ENCODE measurements at places on chromosomes 2 and 18. TPM values are rescaled to one million over a fixed set of nuclear protein-coding genes. Genes with fewer than 3 reads are reported as not detected.

DNA sequence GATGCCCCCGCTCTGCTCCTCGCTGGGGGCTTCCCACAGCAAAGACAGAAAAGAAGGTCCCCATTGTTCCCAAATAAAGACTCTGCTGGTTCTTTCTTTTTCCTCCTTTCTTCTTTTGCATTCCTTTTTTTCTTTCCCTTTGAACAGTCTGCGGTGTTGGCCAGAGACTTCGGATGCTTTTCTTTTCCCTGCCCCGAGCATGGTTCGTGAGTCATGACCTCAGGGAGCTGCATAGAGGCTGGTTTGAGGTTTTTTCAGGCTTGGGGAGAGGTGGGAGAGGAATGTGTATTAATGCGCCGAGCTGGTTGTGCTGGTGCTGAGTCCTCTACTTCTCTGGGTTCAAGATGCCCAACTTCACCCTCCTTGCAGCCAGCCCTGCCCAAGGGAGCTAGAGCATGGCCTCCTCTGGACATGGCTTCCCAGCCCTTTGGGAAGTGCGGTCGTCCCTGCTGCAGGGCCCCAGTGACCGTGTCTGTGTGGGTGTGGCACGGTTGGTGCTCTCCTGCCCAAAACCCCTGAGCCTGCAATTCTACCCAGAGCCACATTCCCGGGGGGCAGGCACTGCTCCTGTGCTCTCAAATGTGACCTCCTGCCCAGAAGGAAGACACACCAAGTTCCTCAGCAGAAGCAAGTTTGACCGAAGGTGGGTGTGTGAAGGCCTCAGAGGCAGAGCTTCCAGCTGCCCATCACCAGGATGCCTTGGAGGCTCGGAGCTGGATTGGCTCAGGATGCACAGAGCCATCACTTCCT is 9.0 kb upstream of the ARHGEF4 start:
- DNase-seq, result no peak

- no peak for DNase-seq
Measured at GRCh38 chr2:11752906-11753305, 6.5 kb downstream of the LPIN1 start.

GRCh38 chr2:189168856-189169499 is 10.6 kb downstream of the COL5A2 start:
- peak; percentile 61 for DNase-seq

DNA sequence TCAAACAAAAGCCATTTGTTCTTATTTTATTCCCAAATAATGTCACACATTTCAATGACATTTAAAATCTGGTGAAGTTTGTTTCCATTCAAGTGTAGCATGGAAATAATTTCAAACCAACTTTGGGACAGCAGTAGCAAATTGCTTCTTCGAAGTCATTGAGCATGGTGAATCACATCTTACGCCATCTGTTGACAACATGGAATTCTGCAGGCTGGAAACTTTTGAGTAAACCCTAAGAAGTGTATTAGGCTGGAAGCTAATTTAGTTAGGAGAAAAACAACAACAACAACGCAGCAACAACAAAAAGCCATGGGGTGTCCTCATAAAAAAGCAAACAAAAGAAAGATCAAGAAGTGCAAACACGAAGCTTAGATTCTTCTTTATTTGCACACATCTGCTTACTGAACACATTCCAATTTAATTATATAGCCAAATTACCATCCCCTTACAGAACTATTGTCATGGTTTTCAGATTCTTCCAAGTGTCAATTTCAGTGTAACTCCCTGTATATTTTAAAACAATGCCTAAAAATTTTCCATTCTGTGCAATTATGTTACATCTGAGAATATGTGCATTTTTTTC is 659.0 kb upstream of the CDH7 start:
- peak; percentile 18 for DNase-seq

GRCh38 chr2:76270096-76270710 is 559.5 kb upstream of the GCFC2 start:
- DNase-seq, result no peak

- DNase-seq, result no peak
Measured at GRCh38 chr2:37630776-37631175, 40.7 kb downstream of the CDC42EP3 start.

- no peak for DNase-seq
Measured at GRCh38 chr18:80112624-80113248, 3.7 kb downstream of the ADNP2 start.

- DNase-seq, result no peak
Measured at GRCh38 chr18:47606526-47606925, 323.9 kb downstream of the SMAD2 start.

DNA sequence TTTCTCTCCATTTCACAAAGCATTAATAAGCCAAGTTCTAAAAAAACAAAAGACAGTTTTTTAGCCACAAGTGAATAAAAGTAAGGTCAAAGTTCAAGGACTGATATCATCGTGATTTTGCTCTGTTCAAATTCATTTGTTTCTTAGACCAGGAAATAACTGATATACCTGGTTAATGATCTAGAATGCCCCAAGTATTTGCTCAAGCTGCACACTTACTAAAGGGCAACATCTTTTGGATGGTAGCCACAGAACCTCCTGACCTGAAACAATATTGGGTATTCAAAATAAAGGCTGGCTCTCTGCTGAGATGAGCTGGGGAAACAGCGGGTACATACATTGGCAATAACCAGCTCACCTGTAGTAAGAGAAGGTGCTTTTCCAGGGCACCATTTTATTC is 314.7 kb upstream of the LYPD1 start:
- no peak for DNase-seq

- no peak for DNase-seq
Measured at GRCh38 chr2:32627441-32627813, 423 bp upstream of the TTC27 start.

DNA sequence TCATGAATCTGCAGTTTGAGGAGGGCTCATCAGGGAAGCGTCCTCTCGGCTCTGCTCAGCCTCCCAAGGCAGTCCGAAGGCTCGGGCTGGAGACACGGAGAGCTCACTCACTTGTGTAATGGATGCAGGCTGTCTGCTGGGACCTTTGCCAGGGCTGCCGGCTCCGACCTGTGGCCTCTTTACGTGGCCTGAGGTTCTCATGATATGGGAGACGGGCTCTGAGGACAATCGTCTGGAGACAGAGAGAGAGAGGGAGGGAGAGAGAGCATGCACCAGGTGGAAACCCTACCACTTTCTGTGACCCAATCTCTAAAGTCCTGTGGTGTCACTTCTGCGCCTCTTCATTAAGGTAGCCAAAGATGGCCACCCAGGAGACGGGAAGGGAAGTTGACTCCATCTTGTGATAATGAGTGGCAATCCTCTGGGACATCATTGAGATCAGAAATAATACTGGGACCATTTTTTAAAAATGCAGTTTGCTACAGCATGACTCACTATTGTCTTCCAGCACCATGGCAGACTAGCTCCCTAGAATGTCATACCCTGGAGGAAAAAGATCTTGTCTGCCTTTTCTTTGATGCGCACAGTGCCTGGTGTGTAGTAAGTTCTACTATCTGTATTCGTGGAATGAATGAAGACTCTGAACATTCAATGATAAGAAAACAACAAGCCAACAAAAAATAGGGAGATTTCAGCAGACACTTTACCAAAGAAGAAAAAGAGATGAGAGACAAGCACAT is 60.2 kb downstream of the CD8B2 start:
- DNase-seq, result no peak

DNA sequence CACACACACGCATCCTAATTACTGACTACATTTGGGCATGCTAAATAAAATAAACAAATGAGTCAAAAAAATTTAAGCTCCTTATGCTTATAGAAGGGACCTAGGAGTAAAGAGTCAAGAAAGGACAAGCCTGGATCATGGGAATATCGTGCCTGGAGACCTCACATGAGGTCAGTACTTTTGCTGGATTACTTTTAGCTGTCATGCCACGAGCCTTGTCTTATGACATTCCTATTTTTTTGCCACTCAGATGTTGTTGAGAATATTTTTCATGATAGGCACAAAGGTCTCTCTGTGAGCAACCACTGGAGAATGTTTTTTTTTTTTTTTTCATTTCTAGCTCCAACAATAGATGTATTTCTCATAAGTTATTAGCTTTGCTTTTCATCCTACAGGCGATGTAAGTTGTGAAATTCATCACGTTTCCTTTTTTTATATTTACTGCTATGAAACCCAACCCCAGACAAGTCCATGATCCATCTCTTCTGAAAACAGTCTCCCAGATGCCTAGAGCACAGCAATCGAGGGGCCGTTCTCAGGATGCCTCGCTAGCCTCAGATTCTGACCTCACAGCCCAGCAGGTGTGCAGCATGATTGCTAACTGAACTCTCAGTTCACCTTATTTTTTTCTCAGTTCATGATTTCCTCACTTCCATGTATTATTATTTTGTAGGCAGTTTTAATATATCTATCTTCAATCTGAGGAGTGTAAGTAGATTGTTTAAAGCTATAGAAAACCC is 464.5 kb downstream of the IRS1 start:
- no peak for DNase-seq

- DNase-seq, result no peak
Measured at GRCh38 chr2:182456784-182457183, 29.9 kb upstream of the PDE1A start.

DNA sequence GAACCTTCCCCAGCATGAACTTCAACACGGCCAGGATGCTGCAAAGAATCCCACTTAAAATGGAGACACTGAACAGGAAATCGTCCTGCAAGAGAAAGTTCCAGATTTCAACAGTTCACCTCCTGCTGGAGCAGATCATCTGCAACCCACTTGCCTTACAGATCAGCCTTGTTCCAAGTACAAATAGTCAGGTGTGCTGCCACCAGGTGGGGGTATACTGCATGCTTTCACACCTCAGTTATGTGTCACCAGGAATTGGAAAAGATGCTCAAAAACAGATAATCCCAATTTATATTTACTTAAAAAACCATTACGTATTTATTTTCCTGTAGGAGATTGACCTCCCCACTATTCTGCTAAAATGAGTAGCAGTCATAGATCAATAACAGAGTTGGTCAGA is 212.3 kb downstream of the MGAT5 start:
- no peak for DNase-seq

GRCh38 chr2:12397854-12398253 is 318.9 kb upstream of the TRIB2 start:
- peak; percentile 41 for DNase-seq

The GDF7 gene
- polyA plus RNA-seq, result 0.42 TPM

The FEV gene
- polyA plus RNA-seq, result not detected

The MYO3B gene
- 1.1 TPM for polyA plus RNA-seq

The MYOM1 gene
- polyA plus RNA-seq, result 519 TPM

The LRRC30 gene
- 3.2 TPM for polyA plus RNA-seq

The PDE1A gene
- polyA plus RNA-seq, result 13.7 TPM

The AMMECR1L gene
- 14.1 TPM for polyA plus RNA-seq

The AUP1 gene
- 65.6 TPM for polyA plus RNA-seq

The KRTCAP3 gene
- 1.7 TPM for polyA plus RNA-seq

The CD226 gene
- 0.56 TPM for polyA plus RNA-seq

The SIX2 gene
- 5.4 TPM for polyA plus RNA-seq

The CCDC102B gene
- polyA plus RNA-seq, result 16.8 TPM

The TMEM163 gene
- polyA plus RNA-seq, result 1.4 TPM

All from muscle of back (tissue), 13 donors.